ENCODE measurements at places on chromosomes 4 and X. TPM values are rescaled to one million over a fixed set of nuclear protein-coding genes. Genes with fewer than 3 reads are reported as not detected.

Gene GAB3
- total RNA-seq = 1.6 TPM

Gene GBA3
- total RNA-seq = not detected

Gene VCX
- not detected for total RNA-seq

Gene ASB5
- total RNA-seq = not detected

Gene CLNK
- not detected for total RNA-seq

Gene NUP62CL
- total RNA-seq = not detected

All from epithelial cell of umbilical artery (primary cell).